Stimulated activated CD4-positive, alpha-beta T cell treated with anti-CD3 and anti-CD28 coated beads, Interleukin-12 subunit alpha, Interleukin-12 subunit beta, amount 100 ng/mL, for 4 hours (primary cell): ENCODE measurements at places on chromosomes 16 and 17.

GRCh38 chr17:71164561-71164960 is 956.3 kb upstream of the SOX9 start:
- no peak for DNase-seq

DNA sequence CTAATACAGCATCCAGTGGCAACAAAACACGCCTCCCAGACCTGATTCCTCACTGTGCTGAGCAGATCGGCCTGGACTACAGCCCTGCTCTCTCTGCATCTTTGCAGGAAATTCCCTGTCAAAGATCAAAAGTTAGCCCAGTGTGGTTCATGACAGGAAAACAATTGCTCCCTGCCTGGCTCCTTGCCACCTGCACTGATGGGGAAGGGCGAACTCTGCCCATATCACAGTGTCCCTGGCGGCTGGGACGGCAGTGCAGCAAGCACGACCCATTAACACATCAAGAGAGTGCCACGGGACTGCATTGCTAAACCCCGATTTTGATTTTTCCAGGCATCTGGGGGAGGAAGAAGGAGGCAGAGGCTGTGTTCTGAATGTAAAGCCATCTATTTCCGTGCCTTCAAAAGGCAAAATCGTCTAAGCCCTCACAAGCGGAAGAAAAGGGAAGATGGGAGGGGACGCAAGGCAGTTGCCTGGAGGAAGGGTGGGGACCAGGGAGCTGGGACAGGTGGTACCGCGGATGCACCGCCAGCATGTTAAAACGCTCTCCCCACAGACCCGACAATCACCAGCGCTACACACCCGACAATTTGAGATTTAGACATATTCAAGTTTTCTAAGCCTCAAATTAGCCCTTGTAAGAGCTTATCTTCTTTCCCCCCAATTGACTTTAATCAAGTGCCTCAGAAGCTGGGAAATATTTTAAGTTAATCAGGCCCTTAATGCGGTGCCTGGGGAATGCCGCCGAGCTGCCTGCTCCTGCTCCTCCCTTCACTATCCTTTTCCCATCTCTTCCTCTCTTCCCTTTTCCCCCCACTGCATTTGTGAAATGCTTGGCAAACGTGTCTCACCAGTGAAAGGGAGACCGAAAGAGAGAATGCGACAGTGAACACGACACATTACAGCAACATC is 238.8 kb upstream of the CDH5 start:
- DNase-seq, result no peak

DNA sequence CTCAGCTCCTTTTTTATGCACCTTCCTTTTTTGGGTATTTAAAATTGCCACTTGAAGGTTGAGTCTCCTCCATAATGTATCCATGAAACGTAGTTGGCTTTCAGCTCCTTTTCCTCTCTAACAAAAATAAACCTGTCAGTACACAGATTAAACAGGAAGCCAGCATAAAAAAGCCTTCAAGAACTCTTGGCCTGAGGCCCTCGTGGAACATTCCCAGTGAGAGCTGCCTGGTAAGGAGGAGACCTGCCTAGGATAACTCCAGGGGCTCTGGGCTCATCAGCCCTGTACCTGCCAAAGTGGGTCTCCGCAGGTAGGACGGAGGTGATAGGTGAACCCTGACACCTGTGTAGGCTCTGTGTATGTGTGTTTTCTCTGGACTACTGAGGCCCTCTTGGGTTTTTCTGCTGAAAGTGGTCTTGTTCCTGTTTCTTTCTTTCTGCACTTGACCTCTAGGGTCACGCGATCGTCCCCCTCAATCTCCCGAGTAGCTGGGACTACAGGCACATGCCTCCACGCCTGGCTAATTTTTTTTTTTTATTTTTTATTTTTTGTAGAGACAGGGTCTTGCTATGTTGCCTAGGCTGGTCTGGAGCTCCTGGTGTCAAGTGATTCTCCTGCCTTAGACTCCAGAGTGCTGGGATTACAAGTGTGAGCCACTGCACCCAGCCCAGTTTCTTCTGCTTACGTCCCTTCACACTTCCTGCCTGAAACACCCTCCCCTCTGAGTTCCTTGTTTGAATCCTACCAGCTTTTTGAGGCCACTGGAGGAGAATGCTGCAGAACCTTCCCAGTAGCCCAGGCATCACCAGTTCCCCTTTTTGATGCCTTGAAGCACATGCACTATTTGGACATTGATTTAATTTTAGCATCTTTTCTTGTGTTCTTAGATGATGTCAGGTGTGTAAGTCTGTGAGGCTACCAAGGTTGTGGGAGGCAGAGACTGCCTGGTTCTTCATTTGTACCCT is 9.8 kb downstream of the PGS1 start:
- no peak for DNase-seq

DNA sequence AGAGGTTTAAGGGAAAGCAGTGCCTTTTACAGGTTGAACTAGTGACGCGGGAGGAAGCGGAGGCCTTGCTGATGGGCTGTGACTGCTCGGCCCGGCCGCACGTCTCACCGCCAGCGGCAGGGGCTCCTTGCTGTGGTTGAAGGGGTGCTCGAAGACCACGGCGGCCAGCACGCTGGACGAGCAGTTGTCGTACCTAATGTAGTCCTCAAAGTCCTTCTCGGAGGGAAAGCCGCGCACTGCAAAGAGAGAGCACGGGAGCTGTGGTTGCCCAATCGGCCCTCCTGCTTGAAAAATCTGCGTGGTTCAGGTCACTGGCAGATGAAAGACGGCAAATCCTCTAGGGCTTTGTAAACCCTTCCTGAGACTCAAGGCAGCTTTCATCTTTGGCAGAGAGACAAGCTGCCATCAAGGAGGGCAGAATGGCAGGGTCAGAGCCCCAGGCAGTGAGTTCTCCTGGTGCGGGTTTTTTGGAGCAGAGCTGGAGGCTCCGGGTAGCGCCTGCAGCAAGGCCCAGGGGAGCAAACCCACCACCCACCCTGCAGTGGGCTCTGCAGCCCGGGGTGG is 16.1 kb downstream of the ABCA3 start:
- no peak for DNase-seq

- DNase-seq, result no peak
Observed at GRCh38 chr16:51845586-51846305, 694.7 kb upstream of the SALL1 start.

GRCh38 chr16:15775209-15775608 is 81.6 kb downstream of the MYH11 start:
- DNase-seq, result no peak

DNA sequence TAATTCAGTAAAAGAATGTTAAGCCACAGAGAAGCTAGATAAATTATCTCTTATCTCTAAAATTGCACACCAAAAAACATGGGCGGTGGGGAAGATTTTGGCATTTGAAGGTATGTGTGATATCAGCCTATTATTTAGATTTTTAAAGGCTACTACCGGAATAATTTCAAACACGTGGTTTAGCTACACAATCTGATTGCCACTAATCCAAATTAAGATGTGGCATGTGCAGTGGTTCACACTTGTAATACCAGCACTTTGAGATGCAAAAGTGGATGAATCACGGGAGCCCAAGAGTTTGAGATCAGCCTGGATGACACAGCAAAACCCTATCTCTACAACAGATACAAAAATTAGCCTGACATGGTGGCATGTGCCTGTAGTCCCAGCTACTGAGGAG is 584.5 kb downstream of the HS3ST4 start:
- DNase-seq, result no peak

GRCh38 chr17:6502142-6502541 is 54.2 kb downstream of the PITPNM3 start:
- DNase-seq, result no peak

DNA sequence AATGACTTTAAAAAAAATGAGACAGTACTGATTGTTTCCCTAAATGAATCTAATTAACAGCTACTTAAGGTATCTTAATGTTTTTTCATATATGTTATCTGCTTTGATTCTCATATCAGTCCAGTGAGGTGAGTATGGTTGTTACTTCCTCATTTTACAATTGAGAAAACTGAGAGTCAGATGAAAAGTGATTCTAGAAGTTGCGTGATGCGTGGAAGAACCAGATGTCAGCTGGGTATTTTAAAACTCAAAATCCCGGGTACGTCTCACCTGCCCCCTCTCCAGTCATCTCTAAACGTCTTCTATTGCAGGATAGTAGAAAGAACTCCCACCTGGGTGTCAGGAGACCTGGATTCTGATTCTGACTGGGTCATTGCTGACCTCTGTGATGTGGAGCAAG is 89.2 kb downstream of the MAP2K6 start:
- DNase-seq, result no peak

GRCh38 chr17:81684442-81684911 is 666 bp downstream of the HGS start:
- DNase-seq, result no peak

- no peak for DNase-seq
Observed at GRCh38 chr16:1769402-1770300, 1.7 kb downstream of the NME3 start.

- no peak for DNase-seq
Observed at GRCh38 chr17:45923511-45924268, 29.3 kb downstream of the MAPT start.

GRCh38 chr16:85878875-85879274 is 20.1 kb upstream of the IRF8 start:
- no peak for DNase-seq

- peak; percentile 40 for DNase-seq
Observed at GRCh38 chr17:70168977-70169708, at the start of gene KCNJ2. Gene KCNJ2 (plus strand): TSS chr17:70169532. CDS start chr17:70175040, 5,508 bp downstream.

GRCh38 chr16:87127061-87127765 is 190.0 kb downstream of the C16orf95 start:
- DNase-seq, result no peak

- DNase-seq, result no peak
Observed at GRCh38 chr17:28996554-28997096, 9.2 kb downstream of the SEZ6 start.

- DNase-seq, result no peak
Observed at GRCh38 chr17:50779747-50780353, 12.5 kb upstream of the ANKRD40CL start.

DNA sequence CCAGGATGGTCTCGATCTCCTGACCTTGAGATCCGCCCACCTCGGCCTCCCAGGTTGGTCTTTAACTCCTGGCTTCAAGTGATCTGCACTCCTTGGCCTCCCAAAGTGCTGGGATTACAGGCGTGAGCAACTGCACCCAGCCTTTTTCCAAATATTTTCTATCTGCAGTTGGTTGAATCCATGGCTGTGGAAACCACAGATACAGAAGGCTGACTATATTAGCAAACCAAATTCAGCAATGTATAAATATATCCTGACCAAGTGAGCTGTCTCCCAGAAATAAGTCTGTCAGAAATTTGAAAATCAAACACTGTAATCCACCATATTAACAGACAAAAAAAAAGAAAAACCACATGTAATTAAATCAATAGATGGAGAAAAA is 9.6 kb downstream of the CFDP1 start:
- no peak for DNase-seq

- DNase-seq, result no peak
Observed at GRCh38 chr16:4548124-4548523, 8.0 kb upstream of the C16orf96 start.

GRCh38 chr16:79628501-79628975 is 28.0 kb upstream of the MAF start:
- peak; percentile 37 for DNase-seq

- no peak for DNase-seq
Observed at GRCh38 chr17:51142597-51142996, 10.8 kb upstream of the NME1 start.

DNA sequence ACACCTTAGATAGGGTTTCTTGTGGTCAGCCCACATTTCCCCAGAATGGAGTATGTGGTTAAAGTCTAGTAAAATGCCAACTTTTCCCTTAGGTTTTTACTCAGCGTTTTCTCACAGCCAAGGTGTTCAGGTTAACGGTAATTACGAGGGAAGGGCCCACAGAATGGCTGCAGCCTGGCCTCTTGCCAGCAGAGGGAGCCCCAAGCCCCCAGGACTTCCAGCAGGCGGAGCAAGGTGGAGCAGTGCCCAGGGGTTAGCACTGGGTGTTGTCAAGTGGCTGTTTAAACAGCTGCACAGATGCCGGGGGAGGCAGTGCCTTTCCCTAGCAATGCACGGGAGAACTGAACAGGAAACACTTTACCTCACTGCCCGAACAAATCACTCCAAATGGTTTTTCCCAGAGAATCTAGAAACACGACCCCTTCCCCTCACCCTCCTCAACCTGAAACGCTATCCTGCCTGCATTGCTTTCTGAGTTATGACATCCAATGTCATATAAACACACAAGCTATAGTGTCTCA is 6.6 kb downstream of the PHB1 start:
- DNase-seq, result peak; percentile 82

- DNase-seq, result no peak
Observed at GRCh38 chr16:87160701-87161337, 156.4 kb downstream of the C16orf95 start.

DNA sequence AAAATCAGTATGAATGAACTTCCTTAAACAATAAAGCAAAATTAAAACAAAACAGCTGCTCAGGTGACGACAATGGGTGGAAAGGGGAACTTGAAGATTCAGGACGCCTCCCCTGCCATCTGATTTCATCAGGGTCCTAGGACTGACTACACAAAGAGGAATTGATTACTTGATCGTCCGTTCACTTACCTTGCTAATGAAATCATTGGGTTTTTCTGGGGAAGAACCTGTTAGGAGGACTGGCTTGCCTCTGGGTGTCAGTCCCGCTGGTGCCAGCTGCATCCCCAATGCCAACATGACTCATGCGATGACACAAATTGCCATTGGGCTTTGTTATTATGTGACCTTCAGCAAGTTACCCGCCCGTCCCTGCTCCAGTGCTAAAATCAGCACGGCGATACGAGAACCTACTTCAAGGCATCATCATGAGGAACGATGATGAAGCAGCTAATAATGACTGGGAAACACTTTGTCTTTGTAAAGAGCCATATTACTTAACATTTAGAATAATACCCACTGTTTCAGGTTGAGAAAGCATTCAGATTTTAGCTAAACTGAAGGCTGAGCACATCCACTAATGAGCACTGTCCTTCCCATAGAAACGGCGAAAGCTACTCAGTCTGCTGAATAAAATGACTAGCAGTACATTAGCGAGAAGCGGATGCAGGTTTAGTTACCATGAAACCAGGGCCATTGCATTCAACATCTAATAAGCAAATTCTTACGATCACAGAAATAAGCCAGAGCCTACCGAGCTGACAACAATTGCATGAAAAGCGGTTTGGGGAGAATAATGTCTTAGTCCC is 139.4 kb downstream of the ZFHX3 start:
- DNase-seq, result no peak

DNA sequence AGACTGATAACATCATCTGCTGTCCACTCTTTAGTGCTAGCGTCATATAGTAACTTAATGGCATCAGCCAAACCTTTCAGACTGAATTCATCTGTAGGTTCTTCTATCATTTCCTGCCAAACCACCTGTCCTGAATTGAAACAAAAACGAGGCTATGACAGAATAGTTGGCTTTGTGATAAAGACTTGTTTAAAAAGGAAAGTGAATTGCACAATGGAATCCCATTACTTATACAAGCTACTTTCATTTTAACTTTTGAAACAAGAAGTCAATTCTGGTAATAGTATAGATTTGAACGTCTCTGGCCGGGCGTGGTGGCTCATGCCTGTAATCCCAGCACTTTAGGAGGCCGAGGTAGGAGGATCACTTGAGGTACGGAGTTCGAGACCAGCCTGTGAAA is 18.2 kb downstream of the LASP1NB start:
- DNase-seq, result no peak

DNA sequence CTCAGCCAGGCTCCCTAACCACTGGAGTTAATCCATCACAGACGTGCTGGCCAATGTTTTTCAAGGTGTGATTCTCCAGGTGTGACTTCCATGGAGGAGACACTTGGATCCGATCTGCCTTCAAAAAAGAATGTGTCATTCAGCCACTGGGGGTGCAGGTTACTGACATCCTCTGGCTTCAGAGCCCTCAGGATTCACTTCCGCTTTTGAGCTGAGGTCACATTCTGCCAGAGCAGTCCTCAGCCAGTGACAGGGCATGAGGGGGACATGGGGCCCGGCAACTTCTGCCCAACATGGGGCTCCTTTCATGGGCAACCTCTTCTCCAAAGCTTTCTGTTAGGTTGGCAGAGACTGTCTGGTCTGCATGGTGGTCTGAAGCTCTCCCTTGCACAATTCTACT is 81.4 kb downstream of the GRIN2A start:
- DNase-seq, result no peak
